ENCODE measurements at places on chromosomes 7 and 10. TPM values are rescaled to one million over a fixed set of nuclear protein-coding genes. Genes with fewer than 3 reads are reported as not detected.

The SKIDA1 gene
- total RNA-seq: 0.15 TPM

The IDE gene
- total RNA-seq: 61.3 TPM

The ATRNL1 gene
- 5.6 TPM for total RNA-seq

The CRTAC1 gene
- 0.55 TPM for total RNA-seq

The TRPV5 gene
- total RNA-seq: not detected

The IRF5 gene
- total RNA-seq: 1.3 TPM

The SPAM1 gene
- not detected for total RNA-seq

The TSPAN15 gene
- total RNA-seq: 8.3 TPM

GRCh38 chr10:32131388-32131787, 75.2 kb upstream of the KIF5B start:
- no peak overlapping the region for H3K27ac ChIP-seq
- H3K27me3 ChIP-seq: no peaks in the 10 kb centered on the region

GRCh38 chr10:49152037-49152436, 18.2 kb upstream of the FAM170B start:
- no peak overlapping the region for H3K27ac ChIP-seq
- H3K4me3 ChIP-seq: no peak overlapping the region
- no peaks in the 10 kb centered on the region for H3K36me3 ChIP-seq
- no peaks in the 10 kb centered on the region for H3K4me1 ChIP-seq
- no peaks in the 10 kb centered on the region for H3K27me3 ChIP-seq
- DNase-seq: no peak

DNA sequence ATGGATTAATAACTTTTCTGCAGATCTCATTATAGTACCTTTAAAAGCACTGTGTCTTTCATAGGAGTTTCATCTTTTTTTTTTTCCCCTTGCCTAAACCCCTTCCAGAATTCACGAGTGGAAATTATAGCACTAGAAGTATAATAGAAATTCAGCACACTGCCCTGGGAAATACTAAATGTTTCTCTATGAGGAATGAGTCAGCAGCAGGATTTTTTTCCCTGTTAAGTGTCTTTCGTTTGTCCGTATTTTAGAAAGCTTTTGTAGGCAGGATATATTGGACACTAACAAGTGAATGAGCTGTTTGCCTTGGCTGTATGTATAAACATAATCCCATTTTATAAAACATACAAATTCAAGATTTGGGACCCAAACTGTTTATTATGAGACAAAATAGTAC, 105.8 kb downstream of the EXOC4 start:
- no peaks in the 10 kb centered on the region for H3K36me3 ChIP-seq
- H3K4me1 ChIP-seq: peaks cover 12% of the 10 kb centered on the region
- no peak overlapping the region for H3K27ac ChIP-seq
- H3K4me3 ChIP-seq: no peak overlapping the region

DNA sequence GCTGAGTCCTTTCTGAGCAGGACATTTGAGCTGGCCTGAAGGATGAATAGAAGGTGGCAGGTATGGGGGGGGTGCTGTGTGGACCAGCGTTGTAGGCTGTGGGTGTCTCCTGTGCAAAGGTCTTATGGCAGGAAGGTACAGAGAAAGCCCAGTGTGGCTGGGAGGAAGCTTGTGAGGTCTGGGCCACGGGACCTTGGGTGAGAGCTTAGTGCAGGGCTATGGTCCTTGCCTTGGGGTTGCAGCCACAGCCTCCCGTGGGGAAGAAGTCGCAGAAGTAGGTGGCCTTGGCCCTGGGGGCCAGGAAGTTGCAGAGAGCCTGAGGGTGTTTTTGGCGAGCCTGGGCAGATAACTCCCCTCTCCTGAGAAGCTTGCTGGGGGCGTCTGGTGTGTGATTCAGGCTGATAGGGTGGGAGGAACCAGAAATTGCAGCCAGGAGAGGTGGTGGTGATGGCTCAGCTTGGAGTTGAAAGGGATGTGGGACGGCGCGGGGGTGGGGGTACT, 172.0 kb upstream of the TNRC18 start:
- no peak for DNase-seq
- H3K4me1 ChIP-seq: peaks cover 5% of the 10 kb centered on the region
- no peaks in the 10 kb centered on the region for H3K36me3 ChIP-seq
- H3K27ac ChIP-seq: no peak overlapping the region

GRCh38 chr10:133325440-133326222, 11.1 kb downstream of the CALY start:
- no peaks in the 10 kb centered on the region for H3K36me3 ChIP-seq
- no peaks in the 10 kb centered on the region for H3K4me1 ChIP-seq
- H3K27ac ChIP-seq: no peak overlapping the region
- DNase-seq: peak; percentile 45

DNA sequence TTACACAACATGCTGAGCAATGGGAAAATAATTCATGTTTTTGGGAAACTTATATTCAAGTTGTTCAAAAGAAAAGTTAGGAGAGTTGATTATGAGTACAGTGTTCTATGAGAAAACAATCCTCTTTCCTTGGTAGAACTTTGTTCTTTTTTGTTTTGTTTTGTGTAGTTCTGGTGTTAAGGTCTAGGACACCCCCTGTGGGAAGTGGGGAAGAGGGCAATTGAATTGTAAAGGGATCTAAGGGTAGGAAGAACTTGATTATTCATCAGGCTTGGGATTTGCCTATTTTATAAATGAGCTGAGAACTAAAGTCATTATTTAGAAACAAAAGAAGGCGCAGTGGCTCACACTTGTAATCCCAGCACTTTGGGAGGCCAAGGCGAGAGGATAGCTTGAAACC, 25.9 kb upstream of the CDK13 start:
- H3K4me3 ChIP-seq: no peak overlapping the region
- no peaks in the 10 kb centered on the region for H3K27me3 ChIP-seq
- no peak overlapping the region for H3K27ac ChIP-seq
- no peaks in the 10 kb centered on the region for H3K36me3 ChIP-seq
- no peaks in the 10 kb centered on the region for H3K4me1 ChIP-seq

DNA sequence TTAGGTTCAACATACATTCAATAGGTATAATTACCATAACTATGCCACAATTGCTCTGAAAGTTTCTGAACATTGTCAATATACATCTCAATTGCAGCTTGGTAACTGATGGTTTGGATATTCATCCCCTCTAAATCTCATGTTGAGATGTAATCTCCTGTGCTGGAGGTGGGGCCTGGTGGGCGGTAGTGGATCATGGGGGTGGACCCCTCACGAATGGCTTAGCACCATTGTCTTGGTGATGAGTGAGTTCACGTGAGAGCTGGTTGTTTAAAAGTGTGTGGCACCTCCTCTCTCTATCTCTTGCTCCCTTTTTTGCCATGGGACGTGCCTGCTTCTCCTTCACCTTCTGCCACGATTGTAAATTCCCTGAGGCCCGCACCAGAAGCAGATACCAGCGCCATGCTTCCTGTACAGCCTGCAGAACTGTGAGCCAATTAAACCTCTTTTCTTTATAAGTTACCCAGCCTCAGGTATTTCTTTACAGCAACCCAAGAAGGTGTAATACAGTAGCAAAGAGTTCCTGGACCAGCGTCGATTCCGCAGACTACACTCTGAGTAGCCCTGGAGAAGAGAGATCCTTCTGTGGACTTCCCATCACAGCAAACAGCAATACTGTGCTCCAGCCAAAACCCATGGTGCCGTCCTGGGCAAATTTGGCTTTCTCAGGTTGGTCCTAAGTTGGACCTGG, 83.8 kb upstream of the GRB10 start:
- H3K36me3 ChIP-seq: no peaks in the 10 kb centered on the region
- H3K27me3 ChIP-seq: no peaks in the 10 kb centered on the region
- no peak for DNase-seq
- H3K27ac ChIP-seq: no peak overlapping the region
- no peaks in the 10 kb centered on the region for H3K4me1 ChIP-seq
- no peak overlapping the region for H3K4me3 ChIP-seq

DNA sequence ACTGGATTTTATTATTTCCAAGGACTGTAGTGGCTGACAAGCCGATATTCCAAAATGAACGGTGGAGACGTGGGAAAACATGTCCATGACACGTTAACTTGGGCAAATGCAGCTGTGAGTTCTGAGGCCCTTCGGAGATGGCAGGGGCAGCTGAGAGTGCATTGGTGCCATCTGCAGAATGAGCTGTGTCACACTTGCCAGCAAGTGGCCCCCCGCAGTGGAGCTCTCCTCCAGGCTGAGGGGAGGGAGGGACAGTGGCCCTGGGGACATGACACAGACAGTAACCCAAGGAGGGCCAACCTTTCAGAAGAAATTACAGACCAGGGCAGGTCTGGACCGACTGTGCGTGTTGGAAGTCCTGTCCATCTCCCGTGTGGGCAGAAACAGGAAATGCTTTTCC, 139.4 kb downstream of the SVIL start:
- no peak overlapping the region for H3K4me3 ChIP-seq
- no peaks in the 10 kb centered on the region for H3K27me3 ChIP-seq
- DNase-seq: peak; percentile 45
- no peak overlapping the region for H3K27ac ChIP-seq

GRCh38 chr7:99139036-99139435, 4.9 kb downstream of the SMURF1 start:
- no peak overlapping the region for H3K4me3 ChIP-seq
- no peak overlapping the region for H3K27ac ChIP-seq
- no peaks in the 10 kb centered on the region for H3K36me3 ChIP-seq
- H3K27me3 ChIP-seq: no peaks in the 10 kb centered on the region

DNA sequence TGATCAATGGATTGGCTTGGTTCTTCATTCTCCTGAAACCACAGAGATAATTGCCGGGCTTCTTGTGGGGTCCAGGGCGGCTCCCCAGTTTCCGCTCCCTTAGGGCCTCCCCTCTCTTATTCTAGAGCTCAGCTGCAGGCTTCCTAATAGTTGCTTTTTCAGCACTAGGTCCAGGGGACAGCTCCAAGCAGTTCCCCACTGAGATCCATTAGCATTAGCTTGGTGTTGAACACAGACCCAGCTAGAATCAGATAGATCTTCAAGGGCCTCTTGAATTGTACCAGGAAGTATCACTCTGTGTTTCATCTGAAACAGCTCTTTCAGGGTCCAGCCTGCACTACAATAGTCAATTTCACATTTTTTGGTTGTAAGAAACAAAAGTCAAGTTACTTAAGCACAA, 238.7 kb downstream of the SEC23IP start:
- no peaks in the 10 kb centered on the region for H3K36me3 ChIP-seq
- DNase-seq: no peak
- no peak overlapping the region for H3K4me3 ChIP-seq
- H3K27ac ChIP-seq: no peak overlapping the region
- H3K27me3 ChIP-seq: no peaks in the 10 kb centered on the region

DNA sequence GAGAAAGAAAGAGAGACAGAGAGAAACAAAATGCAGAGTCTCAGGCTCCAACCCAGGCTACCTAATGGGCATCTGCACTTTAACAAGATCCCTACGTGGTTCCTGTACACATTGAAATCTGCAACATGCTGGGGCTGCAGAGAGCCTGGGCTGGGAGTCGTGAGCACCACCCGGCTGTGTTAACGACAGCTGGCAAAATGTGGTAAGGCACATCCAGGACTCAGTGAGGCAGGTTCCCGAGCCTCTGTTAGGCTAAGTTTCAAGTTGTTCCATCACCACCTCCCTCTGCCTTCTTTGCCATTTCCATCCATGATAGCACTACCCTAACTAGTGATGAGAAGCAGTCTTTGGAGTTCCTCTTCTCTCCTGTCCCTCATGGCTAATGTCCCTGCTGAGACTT, 1.4 kb downstream of the AKR1B10 start:
- DNase-seq: no peak
- no peaks in the 10 kb centered on the region for H3K36me3 ChIP-seq
- H3K27ac ChIP-seq: peak overlapping the region; percentile 92
- H3K27me3 ChIP-seq: no peaks in the 10 kb centered on the region
- peak overlapping the region; percentile 48 for H3K4me3 ChIP-seq
- peaks cover 39% of the 10 kb centered on the region for H3K4me1 ChIP-seq

DNA sequence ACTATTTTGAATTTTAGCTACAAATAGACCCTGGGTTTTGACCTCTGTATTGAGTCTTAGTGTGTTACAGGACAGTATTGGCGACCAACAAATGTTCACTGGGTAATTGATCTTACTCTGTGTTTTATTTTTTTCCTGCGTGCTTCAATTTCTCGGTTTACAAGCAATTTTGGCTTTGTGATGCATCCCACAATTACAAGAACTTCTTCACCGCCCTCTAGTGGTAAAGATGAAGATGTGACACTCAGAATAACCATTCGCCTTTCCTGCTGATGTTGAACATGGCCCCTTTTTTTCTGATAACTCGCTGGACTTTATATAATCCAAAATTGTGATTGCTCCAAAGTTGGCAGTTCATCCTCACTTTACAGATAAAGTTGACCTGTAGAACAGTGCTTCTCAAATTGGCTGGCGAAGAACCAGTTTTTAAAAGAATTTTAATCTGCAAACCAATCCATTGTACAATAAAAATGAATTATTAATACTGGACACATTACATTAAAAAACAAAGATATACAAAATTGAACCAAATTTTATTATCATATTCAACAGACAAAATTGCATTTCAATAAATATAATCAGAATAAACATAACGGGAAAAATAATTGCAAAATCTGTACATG, 20.2 kb upstream of the SMC3 start:
- H3K4me1 ChIP-seq: no peaks in the 10 kb centered on the region
- H3K27me3 ChIP-seq: peaks cover 13% of the 10 kb centered on the region
- no peak overlapping the region for H3K27ac ChIP-seq

- H3K4me1 ChIP-seq: peaks cover 29% of the 10 kb centered on the region
- DNase-seq: no peak
- H3K36me3 ChIP-seq: no peaks in the 10 kb centered on the region
- H3K27me3 ChIP-seq: no peaks in the 10 kb centered on the region
These were observed 68.7 kb downstream of the EGFR start for GRCh38 chr7:55087521-55087961.

- no peak for DNase-seq
- no peak overlapping the region for H3K4me3 ChIP-seq
- H3K27me3 ChIP-seq: no peaks in the 10 kb centered on the region
- peaks cover 95% of the 10 kb centered on the region for H3K36me3 ChIP-seq
- no peak overlapping the region for H3K27ac ChIP-seq
These were observed 89.6 kb downstream of the PODXL start for GRCh38 chr7:131466735-131467365.

GRCh38 chr7:121307021-121307574, 21.7 kb upstream of the WNT16 start:
- no peak overlapping the region for H3K27ac ChIP-seq
- H3K4me1 ChIP-seq: no peaks in the 10 kb centered on the region
- no peak overlapping the region for H3K4me3 ChIP-seq
- no peaks in the 10 kb centered on the region for H3K36me3 ChIP-seq
- H3K27me3 ChIP-seq: no peaks in the 10 kb centered on the region
- no peak for DNase-seq

DNA sequence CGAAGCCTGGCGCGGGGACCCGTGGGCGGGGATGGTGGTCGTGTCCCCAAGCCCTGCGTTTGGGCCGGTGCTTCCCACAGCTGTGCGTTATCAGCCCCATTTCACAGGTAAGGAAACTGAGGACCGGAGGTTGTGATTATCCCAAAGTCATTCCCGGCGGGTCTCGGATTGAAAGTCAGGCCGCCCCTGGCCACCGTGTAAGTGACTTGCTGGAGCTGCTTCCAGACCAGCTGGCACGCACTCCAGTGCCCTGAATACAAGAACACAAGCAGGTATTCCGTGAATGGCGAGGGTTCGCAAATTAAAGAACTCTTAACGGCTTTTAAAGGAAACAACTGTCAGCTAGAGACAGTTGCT, 675 bp upstream of the ATE1 start:
- peaks cover 5% of the 10 kb centered on the region for H3K36me3 ChIP-seq
- no peak for DNase-seq
- H3K4me1 ChIP-seq: peaks cover 19% of the 10 kb centered on the region
- peak overlapping the region; percentile 85 for H3K4me3 ChIP-seq
- peak overlapping the region; percentile 99 for H3K27ac ChIP-seq

All from psoas muscle (tissue), 8 donors.